ENCODE measurements at places on chromosomes 2 and 18. TPM values are rescaled to one million over a fixed set of nuclear protein-coding genes. Genes with fewer than 3 reads are reported as not detected.

GRCh38 chr18:71115261-71115660 lies 826.4 kb downstream of the SOCS6 start:
- DNase-seq = no peak
- peak overlapping the region; percentile 39 for H3K27ac ChIP-seq
- no peak overlapping the region for H3K4me3 ChIP-seq
- H3K4me1 ChIP-seq = peaks cover 5% of the 10 kb centered on the region
- no peaks in the 10 kb centered on the region for H3K27me3 ChIP-seq
- no peaks in the 10 kb centered on the region for H3K36me3 ChIP-seq

DNA sequence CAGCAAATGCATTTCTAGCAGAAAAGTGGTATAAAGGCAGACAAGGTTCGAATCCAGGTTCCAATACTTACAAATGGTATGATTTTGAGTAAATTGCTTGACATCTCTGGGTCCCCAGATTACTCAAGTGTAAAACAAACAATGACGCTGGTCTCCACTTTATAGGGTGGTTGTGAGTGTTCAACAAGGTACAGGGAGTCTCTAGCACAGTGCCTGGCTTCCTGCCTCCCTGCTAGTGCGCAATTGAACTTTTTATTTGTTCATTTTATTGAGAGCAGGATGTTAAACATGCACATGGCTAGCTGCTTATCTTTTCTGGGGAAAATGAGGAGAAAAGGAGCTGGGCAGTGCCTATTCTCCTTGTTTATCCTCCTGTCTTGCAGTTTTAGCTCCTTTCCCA lies 74.9 kb upstream of the MYL1 start:
- DNase-seq = no peak
- no peak overlapping the region for H3K4me3 ChIP-seq
- H3K27me3 ChIP-seq = no peaks in the 10 kb centered on the region
- H3K4me1 ChIP-seq = no peaks in the 10 kb centered on the region
- no peaks in the 10 kb centered on the region for H3K36me3 ChIP-seq

GRCh38 chr2:38683766-38684165 lies 17.9 kb downstream of the GALM start:
- H3K36me3 ChIP-seq = peaks cover 21% of the 10 kb centered on the region
- H3K27ac ChIP-seq = no peak overlapping the region
- H3K27me3 ChIP-seq = no peaks in the 10 kb centered on the region
- no peak for DNase-seq
- no peaks in the 10 kb centered on the region for H3K4me1 ChIP-seq
- no peak overlapping the region for H3K4me3 ChIP-seq

DNA sequence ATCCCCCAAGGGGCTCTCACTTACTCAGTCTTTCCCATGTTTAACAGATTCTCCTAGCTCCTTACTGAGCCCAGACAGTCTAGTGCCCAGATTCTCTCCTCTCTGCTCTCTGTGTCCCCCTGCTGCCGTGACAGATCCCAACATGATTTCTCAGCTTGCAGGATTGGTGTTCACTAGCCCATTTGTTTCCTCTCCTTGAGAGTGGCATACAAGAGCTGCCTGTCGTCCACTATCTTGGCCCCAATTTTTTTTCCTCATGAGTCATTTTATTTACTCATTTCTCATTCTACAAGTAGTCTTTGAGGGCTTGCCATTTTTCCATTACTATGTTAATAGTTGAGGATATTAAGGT lies 199.9 kb upstream of the FN1 start:
- no peaks in the 10 kb centered on the region for H3K36me3 ChIP-seq
- no peak for DNase-seq
- no peak overlapping the region for H3K27ac ChIP-seq
- H3K4me1 ChIP-seq = no peaks in the 10 kb centered on the region
- no peaks in the 10 kb centered on the region for H3K27me3 ChIP-seq

DNA sequence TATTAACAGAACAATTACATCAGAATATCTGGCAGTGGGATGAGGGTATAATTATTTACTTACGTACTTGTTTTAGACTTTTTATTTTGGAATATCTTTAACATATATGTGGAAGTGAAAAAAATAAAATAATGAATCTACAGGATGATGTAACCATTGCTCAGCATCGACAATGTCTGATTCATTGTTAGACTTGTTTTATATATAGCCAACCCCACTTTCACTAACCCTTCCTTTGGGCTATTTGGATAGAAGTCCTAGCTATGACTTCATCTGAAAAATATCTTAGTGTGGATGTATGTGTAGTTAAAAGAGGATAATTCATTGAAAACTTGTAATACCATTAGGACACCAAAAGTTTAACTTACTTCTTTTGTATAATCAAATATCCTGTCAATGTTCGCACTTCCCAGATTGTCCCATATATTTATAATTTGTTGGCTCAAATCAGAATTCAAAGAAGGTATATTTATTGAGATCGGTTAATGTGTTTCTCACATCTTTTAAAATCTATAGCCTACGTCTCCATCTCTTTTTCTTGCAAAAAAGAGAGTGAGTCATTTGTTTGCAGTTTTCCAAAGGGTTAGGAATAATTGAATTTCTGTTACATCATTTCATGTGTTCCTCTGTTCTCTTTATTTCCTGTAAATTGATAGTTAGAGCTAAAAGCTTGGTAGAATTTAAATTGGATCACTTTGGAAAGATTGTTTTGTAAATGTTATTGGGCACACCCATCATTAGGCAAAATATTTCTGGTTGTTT lies 506.1 kb upstream of the FAM98A start:
- H3K27ac ChIP-seq = no peak overlapping the region
- no peak for DNase-seq
- H3K4me1 ChIP-seq = no peaks in the 10 kb centered on the region

DNA sequence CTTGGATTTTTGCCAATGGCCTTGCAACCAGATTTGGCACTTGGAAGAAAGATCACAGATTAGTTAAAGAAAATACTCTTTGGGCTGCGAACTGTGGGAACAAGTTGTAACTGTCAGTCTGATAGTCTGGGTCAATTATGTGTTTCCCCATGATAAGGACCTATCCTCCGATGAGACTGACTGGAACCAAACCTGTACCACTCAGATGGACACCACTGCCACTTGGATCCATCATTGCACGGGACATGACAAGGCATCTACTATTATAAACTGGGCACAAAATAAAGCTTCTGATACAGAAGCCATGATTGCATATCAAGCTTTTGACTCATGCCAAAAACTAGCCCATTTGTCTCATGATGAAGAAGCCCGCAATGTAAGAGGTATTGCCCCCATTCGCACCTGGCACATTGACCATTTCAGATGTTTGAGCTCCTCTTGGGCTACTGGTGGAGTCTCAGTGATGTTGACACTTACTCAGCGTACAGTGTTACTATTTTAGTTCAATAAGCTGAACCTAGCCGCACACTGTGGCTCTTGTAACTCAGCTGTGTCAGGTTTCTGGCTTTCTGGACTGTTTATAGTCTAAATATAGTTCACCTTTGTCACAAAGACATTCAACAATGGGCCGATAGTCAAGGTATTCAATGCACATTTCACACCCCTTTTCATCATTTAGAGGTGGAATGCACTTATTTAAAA lies 179.8 kb upstream of the RBBP8 start:
- no peak overlapping the region for H3K27ac ChIP-seq
- H3K27me3 ChIP-seq = no peaks in the 10 kb centered on the region
- no peak overlapping the region for H3K4me3 ChIP-seq
- no peaks in the 10 kb centered on the region for H3K4me1 ChIP-seq
- DNase-seq = no peak
- no peaks in the 10 kb centered on the region for H3K36me3 ChIP-seq

TWIST2 gene
- total RNA-seq = 2.2 TPM

ARL5A gene
- total RNA-seq = 43.5 TPM
